ENCODE measurements at places on chromosomes 11 and 22.

DNA sequence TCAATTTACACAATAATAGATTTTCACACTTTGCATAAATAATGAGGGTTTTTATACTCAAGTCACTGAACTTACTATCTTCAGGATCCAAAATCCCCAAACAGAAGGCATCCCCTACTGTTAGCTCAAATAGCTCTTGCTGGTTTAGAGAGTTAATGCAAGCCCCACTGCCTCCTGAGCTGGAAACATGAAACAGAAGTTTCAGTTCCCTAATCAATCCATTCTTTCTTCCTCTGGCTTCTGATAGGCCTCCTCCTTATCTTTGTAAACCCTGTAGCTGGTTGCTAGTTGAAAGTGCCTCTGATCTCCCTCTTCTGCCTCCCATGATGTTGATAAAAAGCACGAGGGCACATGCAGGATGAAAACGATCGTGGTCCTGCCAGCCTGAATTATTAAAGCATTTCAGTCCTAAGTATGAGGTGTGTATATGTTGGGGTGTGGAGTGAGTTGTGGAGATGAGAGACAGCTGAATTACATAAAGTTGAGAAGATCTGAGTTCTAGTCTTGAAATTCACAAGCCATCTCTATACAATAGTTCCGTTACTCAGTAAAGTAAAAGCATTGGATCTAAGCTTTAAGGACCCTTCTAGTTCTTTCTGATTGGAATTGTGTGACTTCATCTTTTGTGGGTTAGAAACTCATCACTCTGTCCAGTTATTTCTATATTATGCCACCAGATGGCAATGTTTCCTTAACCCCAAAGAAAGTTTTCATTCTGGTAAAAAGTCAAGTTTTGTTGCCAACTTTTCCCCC is 35.0 kb upstream of the EHF start:
- no peak for DNase-seq

GRCh38 chr22:24201681-24202614 is 20.7 kb downstream of the SUSD2 start:
- DNase-seq, result no peak

GRCh38 chr11:132959693-132960092 is 572.6 kb downstream of the OPCML start:
- no peak for DNase-seq

DNA sequence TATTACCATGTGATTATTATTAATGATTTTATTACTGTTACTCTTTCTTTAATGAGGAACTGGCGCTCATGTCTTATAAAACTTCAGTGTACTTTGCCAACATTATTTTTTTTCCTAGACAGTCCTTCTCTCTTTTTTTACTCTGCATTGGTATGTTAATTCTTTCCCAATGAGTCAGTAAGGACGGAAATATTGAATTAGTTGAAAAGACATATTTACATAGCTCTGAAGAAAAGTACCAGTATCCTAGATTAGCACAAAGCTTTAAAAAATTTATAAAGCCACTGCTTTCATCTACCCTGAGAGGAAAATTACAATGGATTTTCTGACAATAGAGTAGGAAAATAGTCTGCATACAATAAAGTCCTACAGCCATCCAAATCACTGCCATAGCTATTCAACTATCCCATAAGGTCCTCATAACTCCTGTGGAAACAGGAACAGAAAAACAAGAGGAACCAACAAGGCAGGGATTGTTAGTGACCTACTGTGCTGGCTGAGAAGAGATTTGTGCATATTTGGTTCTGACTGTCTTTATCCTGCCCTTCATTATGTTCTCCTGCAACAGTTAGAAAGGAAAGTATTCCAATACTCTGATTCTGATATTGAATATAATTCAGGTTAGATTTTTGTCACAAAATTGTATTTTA is 314.4 kb downstream of the AASDHPPT start:
- DNase-seq, result no peak
